ENCODE measurements at places on chromosomes 12 and 14. TPM values are rescaled to one million over a fixed set of nuclear protein-coding genes. Genes with fewer than 3 reads are reported as not detected.

VRTN gene
- total RNA-seq = not detected

- no peak overlapping the region for H3K27ac ChIP-seq
- no peaks in the 10 kb centered on the region for H3K27me3 ChIP-seq
- no peak overlapping the region for H3K4me3 ChIP-seq
- no peak for DNase-seq
These were observed 16.2 kb upstream of the PCNX1 start for GRCh38 chr14:70890826-70891659.

FOS gene
- total RNA-seq = 34.5 TPM

OAS2 gene
- total RNA-seq = 196 TPM

GZMB gene
- 864 TPM for total RNA-seq

FAM181A gene
- total RNA-seq = not detected

- H3K4me1 ChIP-seq = no peaks in the 10 kb centered on the region
- no peak overlapping the region for H3K27ac ChIP-seq
- no peak overlapping the region for H3K4me3 ChIP-seq
- H3K36me3 ChIP-seq = no peaks in the 10 kb centered on the region
These were observed 166.9 kb upstream of the ATXN7L3B start for GRCh38 chr12:74370608-74371216.

LRTM2 gene
- not detected for total RNA-seq

DNA sequence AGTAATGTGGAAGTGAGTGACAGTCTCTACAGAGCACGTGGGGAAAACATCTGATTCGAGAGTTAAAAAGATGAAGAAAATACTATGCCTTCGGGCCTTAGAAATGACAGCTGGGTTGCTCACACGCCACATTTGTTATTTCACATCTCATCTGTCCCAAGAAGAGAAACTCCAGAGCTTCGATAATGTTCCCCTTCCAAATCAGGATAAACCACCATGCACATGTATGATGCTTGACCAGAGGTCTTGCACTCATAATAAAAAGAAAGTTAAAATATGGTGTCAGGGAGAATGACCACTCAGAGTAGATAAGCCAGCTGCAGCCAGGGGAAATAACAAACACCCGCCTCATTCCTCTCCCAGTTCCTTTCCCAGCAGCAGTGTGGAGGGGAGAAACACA, 34.6 kb downstream of the NIN start:
- peaks cover 15% of the 10 kb centered on the region for H3K36me3 ChIP-seq
- H3K4me3 ChIP-seq = no peak overlapping the region
- H3K27ac ChIP-seq = no peak overlapping the region
- H3K4me1 ChIP-seq = peaks cover 54% of the 10 kb centered on the region
- DNase-seq = no peak

- no peak for DNase-seq
- no peak overlapping the region for H3K27ac ChIP-seq
- no peaks in the 10 kb centered on the region for H3K4me1 ChIP-seq
- no peaks in the 10 kb centered on the region for H3K36me3 ChIP-seq
These were observed 298.1 kb upstream of the FOXG1 start for GRCh38 chr14:28468191-28469151.

DNA sequence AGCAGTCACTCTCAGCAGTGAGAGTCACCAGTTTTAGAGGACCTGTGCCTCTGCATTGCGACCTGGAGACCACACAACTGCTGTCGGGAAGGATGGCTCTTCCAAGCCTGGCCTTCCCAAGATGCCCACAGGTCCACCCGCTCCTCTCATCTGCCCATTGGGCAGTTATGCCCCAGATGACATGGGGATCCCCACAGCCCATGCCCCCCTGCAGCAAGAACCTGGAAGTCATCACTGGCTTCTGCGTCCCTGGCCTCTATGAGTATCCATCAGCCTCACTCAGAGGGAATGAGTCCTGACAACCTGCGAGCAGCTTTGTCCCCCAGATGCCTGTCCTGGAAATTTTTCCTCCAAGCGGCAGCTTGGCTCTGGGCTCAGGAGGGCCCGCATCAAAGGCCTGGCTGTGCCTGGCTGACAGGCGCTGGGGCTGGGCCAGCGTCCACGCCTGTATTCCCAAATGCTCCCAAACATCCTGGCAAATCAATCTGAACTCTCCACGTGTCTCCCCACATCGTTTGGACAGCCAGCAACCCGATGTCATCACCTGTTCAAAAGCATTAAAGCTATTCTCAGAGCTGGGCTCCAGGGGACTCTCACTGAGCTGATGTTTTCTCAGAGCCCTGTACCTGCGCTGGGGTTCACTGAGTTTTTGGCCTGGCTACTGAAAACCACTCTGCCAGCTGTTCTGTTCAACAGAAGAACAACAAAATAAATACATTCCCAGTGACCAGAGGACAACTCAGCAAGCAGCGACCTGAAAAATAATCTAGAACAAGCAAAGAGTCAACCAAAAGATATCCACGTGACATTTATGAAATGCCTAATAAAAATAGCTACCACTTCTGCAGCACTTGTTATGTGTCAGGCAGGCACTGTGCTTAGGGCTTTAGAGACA, 57.8 kb downstream of the CLMN start:
- H3K4me3 ChIP-seq = no peak overlapping the region
- no peak for DNase-seq
- peaks cover 22% of the 10 kb centered on the region for H3K4me1 ChIP-seq

- DNase-seq = peak; percentile 78
These were observed 13.9 kb downstream of the EVL start for GRCh38 chr14:100078997-100079725.

AQP2 gene
- not detected for total RNA-seq

DNA sequence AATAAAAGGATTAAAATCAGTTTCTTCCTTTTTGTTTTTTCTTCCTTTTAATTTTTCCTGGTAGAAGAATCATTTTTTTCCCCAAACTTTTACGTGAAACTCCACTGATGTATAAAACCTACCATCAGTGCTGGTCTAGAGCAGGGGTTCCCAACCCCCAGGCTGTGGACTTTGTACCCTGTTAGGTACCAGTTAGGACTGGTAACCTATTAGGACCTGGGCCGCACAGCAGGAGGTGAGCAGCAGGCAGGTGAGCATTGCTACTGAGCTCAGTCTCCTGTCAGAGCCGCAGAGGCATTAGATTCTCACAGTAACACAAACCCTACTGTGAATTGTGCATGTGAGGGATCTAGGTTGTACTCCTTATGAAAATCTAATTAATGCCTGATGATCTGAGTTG, 10.1 kb downstream of the SMCO2 start:
- H3K27me3 ChIP-seq = peaks cover 8% of the 10 kb centered on the region
- no peak overlapping the region for H3K27ac ChIP-seq
- H3K4me1 ChIP-seq = peaks cover 34% of the 10 kb centered on the region

GRCh38 chr12:44036875-44037443, 201.1 kb downstream of the TMEM117 start:
- peaks cover 7% of the 10 kb centered on the region for H3K36me3 ChIP-seq
- no peak for DNase-seq
- H3K4me1 ChIP-seq = no peaks in the 10 kb centered on the region
- no peak overlapping the region for H3K4me3 ChIP-seq

CLEC2B gene
- 30.7 TPM for total RNA-seq

DNA sequence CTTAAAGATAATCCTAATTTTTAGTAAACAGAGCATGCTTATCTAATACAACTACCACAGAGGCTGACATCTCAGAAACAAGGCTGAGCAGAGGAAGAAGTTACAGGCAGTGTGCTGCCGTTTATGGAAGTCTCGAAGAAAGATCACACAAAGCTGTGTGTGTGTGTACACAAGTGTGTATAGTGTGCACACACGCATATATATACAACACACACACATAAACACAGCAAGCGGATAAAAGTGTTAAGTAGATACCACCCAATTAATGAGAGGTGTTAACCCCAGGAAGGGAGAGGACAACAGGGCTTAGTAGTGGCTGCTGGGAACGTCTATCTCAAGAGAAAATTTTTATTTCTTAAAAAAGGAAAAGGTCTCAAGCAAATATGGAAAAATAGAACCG, 15.3 kb downstream of the CCDC88C start:
- DNase-seq = no peak
- H3K4me1 ChIP-seq = peaks cover 91% of the 10 kb centered on the region
- H3K27ac ChIP-seq = peak overlapping the region; percentile 86
- peaks cover 24% of the 10 kb centered on the region for H3K36me3 ChIP-seq

DNA sequence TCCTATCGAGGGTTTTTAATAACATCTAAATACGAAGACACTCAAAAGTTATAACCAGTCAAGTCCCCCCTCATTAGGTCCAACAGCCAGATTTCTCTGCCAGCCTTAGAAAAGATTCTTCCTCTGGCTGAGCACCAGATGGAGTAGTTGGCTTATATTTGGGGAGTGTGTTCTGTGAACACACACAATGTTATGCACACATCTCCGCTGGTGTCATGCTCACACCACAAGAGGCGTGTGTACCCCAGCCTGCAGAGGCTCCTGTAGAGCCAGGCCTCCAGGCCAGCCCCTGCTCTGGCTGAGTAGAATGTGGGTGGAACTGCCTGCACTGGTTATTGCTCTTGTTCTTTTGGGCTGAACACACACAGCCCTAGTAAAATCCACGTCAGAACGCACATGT, 64.0 kb downstream of the PIWIL1 start:
- H3K36me3 ChIP-seq = no peaks in the 10 kb centered on the region
- H3K4me1 ChIP-seq = no peaks in the 10 kb centered on the region
- peaks cover 17% of the 10 kb centered on the region for H3K27me3 ChIP-seq
- no peak overlapping the region for H3K4me3 ChIP-seq
- no peak for DNase-seq

OR4E1 gene
- 0.10 TPM for total RNA-seq

DNA sequence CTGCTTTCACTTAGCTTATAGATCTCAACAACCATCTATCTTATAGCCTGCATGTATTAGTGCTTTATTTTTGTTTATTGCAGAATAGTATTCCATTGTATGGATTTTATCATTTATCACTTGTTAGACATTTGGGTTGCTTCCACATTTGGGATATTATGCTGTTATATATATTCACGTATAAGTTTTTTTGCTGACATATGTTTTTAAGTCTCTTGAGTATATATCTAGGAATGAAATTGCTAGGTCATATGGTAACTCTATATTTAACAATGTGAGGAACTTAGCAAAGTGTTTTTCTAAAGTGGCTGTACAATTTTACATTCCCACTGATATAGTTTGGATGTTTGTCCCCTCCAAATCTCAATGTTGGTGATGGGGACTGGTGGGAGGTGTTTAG, 208.1 kb downstream of the CPNE8 start:
- no peak for DNase-seq
- H3K36me3 ChIP-seq = peaks cover 2% of the 10 kb centered on the region
- no peak overlapping the region for H3K27ac ChIP-seq
- H3K4me1 ChIP-seq = no peaks in the 10 kb centered on the region
- H3K4me3 ChIP-seq = no peak overlapping the region
- no peaks in the 10 kb centered on the region for H3K27me3 ChIP-seq

DNA sequence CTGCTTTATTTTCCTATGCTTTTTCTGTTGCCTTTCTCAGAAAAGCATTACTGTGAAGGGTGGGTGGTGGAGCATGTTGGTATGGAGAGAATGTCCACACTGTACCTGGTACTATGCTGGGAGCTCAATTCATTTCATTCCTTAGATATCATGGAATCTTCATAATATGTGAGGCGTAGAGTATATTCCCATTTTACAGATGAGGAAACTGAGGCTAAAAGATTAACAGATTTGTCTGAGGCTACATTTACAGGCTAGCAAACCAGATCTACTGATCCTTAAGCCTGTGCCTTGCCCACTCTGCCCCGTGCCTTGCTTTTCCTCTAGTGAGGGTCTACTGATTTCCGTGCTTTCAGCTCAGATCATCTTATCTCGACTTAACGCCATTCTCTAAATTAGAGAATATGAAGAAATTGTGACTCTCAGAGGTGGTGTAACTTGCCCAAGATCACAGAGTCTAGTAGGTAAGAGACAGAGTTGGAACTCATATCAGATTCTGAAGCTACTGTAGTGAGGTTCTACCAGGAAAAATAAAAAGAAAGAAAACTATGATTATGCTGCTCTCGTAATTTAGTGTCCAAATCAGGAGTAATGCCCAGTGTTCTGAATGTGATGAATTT, 5.5 kb downstream of the GLRX5 start:
- H3K27me3 ChIP-seq = no peaks in the 10 kb centered on the region
- peaks cover 43% of the 10 kb centered on the region for H3K4me1 ChIP-seq
- DNase-seq = no peak
- peaks cover 5% of the 10 kb centered on the region for H3K36me3 ChIP-seq

DNA sequence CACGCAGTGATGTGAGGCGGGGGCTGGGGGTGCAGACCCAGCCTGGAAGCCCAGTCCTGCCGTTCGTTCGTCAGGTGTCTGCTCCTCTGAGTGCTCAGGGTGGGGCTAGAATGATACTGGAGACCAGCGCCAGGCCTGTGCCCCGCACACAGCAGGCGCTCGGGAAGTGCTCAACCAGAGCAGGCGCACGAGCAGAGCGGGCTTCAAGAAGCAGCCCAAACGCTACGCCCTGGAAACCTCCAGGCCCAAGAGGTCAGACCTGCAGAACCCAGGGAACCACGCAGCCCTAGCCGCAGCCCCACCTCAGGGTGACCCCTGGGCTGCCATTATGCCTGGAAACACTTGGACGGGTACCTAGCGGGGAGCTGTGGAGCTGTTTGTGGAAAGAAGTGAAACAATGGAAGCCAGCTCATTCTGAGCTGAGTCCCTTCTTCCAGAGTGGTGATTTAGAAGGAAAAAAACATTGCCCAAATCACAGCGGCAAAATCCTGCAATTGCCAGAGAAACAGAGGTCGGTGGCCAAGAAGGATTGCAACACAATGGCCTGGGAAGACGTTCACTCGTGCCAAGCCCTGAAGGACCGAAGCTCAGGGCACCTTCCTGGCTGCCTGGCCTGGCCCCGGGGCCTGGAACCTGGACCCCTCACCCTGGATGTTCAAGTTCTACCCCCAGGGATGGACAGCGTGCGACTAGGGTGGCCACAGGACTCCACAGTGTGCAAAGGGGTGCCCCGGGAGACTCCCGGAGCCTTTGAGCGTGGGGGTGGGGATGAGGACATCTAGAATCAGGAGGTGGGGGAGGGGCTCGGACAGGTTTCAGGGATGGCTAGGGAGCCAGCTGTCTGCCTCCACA, 40.4 kb upstream of the DIO3 start:
- no peaks in the 10 kb centered on the region for H3K27me3 ChIP-seq
- H3K36me3 ChIP-seq = no peaks in the 10 kb centered on the region
- no peak overlapping the region for H3K4me3 ChIP-seq
- no peak for DNase-seq
- no peaks in the 10 kb centered on the region for H3K4me1 ChIP-seq
- H3K27ac ChIP-seq = no peak overlapping the region

HSPB8 gene
- total RNA-seq = not detected

DNA sequence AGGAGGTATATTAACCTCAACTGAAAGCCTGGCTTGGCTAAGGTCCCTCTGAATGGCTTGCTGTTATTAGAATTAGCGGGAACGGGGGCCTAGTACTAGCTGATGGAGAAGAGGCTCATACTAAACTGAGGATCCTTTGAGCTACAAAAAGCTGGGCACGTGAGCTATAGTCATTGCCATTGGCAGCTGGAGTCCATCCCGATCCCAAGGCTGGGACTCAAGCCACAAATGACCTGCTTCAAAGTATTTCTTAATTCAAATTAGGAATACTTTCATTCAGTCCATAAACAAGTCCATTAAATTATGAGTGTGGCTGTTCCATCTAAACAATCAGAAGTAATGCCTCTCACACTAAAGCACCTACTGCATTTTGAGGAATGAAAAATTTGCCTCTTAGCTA, 114.5 kb downstream of the DACT1 start:
- no peak overlapping the region for H3K4me3 ChIP-seq
- no peak overlapping the region for H3K27ac ChIP-seq
- H3K36me3 ChIP-seq = no peaks in the 10 kb centered on the region
- DNase-seq = no peak
- H3K4me1 ChIP-seq = peaks cover 15% of the 10 kb centered on the region

JAG2 gene
- total RNA-seq = 3.6 TPM

SSTR1 gene
- total RNA-seq = not detected
